Tibial nerve (tissue), 4 donors: ENCODE measurements at places on chromosomes 12 and 14. TPM values are rescaled to one million over a fixed set of nuclear protein-coding genes. Genes with fewer than 3 reads are reported as not detected.

DNA sequence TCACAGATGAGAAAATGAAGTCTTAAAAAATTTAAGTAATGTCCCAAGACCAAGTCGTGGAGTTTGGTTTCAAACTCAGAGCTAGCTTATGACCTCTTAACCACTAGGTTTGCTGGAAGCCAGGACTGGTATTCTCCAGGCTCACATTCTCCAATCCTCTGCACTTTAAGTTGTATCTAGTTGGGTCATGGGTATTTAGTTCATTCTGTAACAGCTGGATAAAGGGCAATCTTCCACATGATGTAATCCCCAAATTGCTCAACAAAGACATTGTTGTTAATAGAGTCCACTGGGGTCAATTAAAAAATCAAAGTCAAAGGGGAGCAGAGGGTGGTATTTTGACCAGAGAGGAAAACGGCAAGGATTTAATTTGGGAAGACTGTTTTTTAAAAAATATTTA lies 17.8 kb upstream of the GAS2L3 start:
- H3K27ac ChIP-seq = peak overlapping the region; percentile 72
- H3K27me3 ChIP-seq = no peaks in the 10 kb centered on the region
- H3K4me1 ChIP-seq = peaks cover 7% of the 10 kb centered on the region
- no peaks in the 10 kb centered on the region for H3K36me3 ChIP-seq
- H3K4me3 ChIP-seq = no peak overlapping the region
- no peak for DNase-seq

The TOMM20L gene
- 2.2 TPM for total RNA-seq

The ENDOU gene
- total RNA-seq = not detected

The DENND5B gene
- 43.0 TPM for total RNA-seq

The OR11H12 gene
- not detected for total RNA-seq

The NXPH4 gene
- total RNA-seq = not detected

DNA sequence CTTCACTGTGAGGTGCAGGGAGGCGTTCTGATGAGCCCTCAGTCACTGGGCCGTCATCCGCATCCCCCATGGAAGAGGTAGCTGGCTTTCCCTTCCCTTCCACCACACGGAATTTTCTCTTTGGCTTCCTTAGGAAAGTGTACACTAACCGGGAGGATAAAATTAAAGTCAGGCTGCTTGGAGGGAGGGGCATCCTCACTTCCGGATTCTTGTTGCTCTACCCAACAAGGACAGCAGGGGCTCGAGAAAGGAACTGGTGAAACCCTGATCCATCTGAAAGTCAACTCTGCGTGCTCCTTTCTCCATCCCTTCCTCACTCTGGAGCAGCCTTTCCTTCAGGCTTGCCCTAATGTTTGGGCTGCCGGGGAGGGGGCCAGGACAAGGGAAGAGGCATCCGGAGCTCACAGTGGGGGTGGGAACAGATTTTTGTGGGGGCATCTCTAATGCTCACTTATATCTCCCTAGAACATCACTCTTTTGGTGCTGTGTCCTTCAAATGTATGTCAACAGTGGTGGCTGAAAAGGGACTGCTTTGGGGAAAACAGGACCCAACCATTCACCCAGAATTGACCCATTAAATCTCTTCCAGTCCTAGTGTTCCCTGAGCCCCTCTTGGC lies 101.4 kb upstream of the FKBP4 start:
- no peak overlapping the region for H3K27ac ChIP-seq
- DNase-seq = no peak
- H3K4me1 ChIP-seq = no peaks in the 10 kb centered on the region
- peaks cover 22% of the 10 kb centered on the region for H3K27me3 ChIP-seq
- no peak overlapping the region for H3K4me3 ChIP-seq

- no peaks in the 10 kb centered on the region for H3K36me3 ChIP-seq
- no peak for DNase-seq
- no peak overlapping the region for H3K4me3 ChIP-seq
- peaks cover 78% of the 10 kb centered on the region for H3K4me1 ChIP-seq
- peak overlapping the region; percentile 89 for H3K27ac ChIP-seq
Observed at GRCh38 chr14:59317798-59318505, 129.5 kb downstream of the DAAM1 start.

DNA sequence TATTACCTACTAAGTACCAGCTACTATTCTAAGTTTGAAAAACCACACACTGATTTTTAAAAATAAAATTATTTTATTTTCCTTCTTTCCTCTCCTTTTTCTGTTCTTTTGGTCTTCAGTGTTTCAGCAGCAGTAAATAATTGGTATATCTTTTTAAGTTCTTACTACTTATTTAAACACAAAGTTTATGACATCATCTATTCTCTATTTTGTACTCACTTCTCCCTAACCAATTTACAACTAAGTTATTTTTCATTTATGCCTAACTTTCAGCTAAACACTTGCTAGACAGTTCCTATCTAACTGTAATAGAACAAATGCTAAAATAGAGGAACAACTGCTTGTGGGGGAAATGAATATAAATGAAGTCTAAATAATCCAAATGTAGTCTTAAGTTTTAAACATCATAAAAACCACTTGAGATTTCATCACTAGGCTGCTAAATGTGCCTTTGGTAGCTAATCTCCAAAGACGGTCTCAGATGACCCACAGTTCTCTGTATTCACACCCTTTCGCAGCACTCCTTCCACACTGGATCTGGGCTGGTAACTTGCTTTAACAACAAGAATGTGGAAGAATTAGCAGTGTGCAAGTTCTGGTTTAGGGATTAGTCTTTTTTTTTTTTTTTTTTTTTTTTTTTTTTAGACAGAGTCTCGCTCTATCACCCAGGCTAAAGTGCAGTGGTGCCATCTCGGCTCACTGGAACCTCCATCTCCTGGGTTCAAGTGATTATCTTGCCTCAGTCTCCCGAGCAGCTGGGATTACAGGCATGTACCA lies 41.0 kb downstream of the TFCP2 start:
- peaks cover 15% of the 10 kb centered on the region for H3K4me1 ChIP-seq
- H3K27ac ChIP-seq = no peak overlapping the region
- DNase-seq = no peak

- H3K27me3 ChIP-seq = no peaks in the 10 kb centered on the region
- H3K4me1 ChIP-seq = peaks cover 30% of the 10 kb centered on the region
- peak; percentile 41 for DNase-seq
- no peaks in the 10 kb centered on the region for H3K36me3 ChIP-seq
- peak overlapping the region; percentile 77 for H3K27ac ChIP-seq
Observed at GRCh38 chr12:122064025-122064777, 14.4 kb upstream of the MLXIP start.

DNA sequence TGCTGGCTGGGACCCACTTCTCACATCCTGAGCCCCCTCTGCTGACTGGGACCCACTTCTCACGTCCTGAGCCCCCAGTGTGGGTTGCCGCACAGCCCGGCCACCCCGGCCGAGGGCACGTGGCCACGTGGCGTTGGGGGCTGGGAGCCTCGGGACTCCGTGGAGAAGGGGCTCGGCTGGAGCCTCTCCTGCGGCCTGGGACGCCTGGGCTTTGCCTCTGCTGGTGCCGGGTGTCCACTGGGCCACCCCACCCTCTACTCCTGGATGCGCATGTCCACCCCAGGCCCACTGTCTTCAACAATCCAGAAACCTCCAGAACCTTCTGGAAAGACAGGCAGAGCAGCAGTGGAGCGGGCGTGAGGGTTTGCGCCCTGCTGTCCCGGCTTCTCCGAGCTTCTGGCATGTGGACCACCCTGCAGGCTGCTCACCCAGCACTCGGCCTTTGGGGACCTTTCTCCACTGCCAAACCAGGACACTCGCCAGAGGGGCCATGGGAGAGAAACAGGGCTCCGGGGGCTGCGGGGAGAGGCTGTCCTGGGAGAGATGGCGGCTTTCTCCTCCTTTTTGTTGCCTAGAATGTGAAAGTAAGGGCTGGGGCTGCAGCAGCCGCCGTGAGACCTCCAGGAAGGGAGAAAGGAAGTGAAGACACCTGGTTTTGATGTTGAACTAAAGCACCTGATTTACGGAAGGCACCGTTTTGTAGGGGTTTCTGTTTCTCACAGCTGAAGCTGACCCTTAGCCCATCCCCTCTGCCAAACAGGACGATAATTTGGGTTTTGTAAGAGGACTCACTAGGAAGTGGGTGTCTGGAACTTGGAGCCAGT lies 30.0 kb downstream of the NOC4L start:
- H3K4me3 ChIP-seq = no peak overlapping the region
- no peaks in the 10 kb centered on the region for H3K36me3 ChIP-seq
- no peaks in the 10 kb centered on the region for H3K4me1 ChIP-seq
- no peaks in the 10 kb centered on the region for H3K27me3 ChIP-seq

DNA sequence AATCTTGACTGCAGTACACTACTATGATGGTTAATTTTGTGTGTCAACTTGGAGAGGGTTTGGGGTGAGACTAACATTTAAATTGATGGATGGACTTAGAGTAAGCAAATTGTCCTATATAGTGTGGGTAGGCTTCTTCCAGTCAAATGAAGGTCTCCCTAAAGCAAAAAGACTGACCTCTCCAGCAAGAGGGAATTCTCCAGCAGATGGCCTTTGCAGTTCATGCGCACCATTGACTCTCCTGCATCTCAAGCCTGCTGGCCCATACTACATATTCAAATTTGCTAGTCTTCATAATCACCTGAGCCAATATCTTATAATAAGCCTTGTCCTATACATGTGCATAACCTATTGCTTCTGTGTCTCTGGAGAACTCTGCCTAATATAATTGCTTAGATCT lies 260.2 kb downstream of the RERGL start:
- no peak for DNase-seq
- no peak overlapping the region for H3K27ac ChIP-seq
- H3K27me3 ChIP-seq = no peaks in the 10 kb centered on the region
- no peak overlapping the region for H3K4me3 ChIP-seq

DNA sequence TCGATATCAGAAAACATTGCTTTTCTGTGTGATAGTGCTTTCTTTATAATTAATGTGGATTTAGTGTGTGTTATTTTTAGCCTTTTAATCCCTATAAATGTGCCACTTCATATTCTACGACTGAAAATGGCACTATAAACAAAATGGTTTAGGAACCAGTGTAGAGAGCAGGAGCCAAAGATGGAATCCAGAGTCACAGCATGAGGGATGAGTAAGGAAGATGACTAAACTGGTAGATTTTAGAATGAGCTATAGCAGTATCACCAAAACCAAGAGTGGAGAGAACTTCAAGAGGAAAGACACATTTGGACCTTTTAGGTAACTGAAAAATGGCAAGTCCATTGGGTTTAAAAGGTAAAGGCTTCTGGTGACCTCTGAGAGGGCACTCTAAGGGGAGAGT lies 887.2 kb downstream of the NRXN3 start:
- H3K27me3 ChIP-seq = no peaks in the 10 kb centered on the region
- no peaks in the 10 kb centered on the region for H3K36me3 ChIP-seq
- H3K4me3 ChIP-seq = no peak overlapping the region
- no peak for DNase-seq

- H3K4me1 ChIP-seq = no peaks in the 10 kb centered on the region
- no peaks in the 10 kb centered on the region for H3K27me3 ChIP-seq
- no peak for DNase-seq
- H3K36me3 ChIP-seq = no peaks in the 10 kb centered on the region
Observed at GRCh38 chr12:105878964-105879363, 259.8 kb downstream of the NUAK1 start.

The CHGA gene
- total RNA-seq = not detected

DNA sequence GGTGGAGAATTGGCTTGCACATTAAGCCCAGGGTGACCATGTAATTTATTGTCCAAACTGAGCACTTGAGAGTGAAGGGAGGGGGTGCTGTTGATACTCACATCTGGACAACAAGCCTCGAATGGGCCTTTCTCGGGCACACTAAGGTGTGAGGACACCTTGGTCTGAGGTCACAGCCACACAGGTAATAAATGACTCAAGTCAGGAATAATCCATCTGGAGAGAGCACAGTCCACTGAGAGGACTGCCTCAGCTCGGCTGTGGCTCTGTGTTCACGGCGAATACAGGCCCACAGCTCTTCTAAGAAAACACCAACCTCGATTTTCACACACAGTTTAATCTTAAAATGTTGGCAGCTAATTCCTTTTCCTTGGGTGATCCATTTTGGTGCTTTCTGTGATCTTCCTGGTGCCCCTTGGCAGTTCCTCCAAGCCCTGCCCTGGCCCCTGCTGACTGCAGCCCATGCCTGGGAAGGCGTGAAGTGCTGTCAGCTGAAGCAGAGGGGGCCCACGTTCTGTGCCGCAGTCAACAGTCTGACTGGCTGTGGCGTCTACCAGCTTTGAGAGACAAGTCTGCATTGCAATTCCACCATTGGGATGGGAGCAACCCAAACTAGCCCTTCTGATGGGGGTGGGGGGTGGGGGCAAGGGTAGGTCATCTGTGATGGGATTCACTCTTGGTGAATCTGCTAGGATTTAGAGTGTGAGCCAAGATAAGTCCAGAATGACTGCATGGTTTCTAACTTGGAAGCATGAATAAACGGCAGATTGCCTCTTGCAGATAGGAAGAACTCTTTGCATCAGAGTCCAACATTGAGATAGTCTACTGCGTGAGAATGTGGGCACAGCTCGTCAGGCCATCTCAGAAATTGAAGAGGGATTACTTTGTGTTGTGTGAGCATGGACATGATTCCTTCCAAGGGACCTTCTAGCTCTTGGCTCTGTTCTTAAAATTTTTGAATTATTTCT lies 42.8 kb downstream of the ZNF664 start:
- H3K27me3 ChIP-seq = no peaks in the 10 kb centered on the region
- H3K4me1 ChIP-seq = peaks cover 17% of the 10 kb centered on the region
- H3K36me3 ChIP-seq = peaks cover 6% of the 10 kb centered on the region
- H3K4me3 ChIP-seq = no peak overlapping the region

DNA sequence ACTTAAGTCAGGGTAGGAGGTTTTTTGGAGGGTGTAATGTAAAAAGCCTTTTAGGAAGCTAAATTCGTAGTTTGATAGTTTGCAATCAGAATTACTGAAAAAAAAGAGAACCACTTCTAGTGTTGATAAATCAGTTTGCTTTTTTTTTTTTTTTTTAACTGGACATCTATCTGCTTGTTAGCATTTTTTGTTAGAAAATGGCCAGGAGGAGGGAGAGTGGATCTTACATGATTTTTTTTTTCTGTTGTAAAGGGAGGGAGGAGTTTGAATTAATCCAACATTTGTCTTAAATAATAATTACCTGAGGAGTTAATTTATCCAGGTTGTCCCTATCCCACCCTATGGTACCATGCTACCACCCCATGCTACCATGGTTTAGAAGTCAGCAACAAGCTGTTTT lies 1.2 kb downstream of the FBXO34 start:
- H3K27ac ChIP-seq = peak overlapping the region; percentile 61
- H3K36me3 ChIP-seq = no peaks in the 10 kb centered on the region
- peaks cover 39% of the 10 kb centered on the region for H3K4me1 ChIP-seq
- DNase-seq = no peak

The CAPZA3 gene
- total RNA-seq = not detected

GRCh38 chr12:96457191-96457930 lies 32.0 kb upstream of the CFAP54 start:
- H3K27ac ChIP-seq = no peak overlapping the region
- H3K4me3 ChIP-seq = no peak overlapping the region
- no peaks in the 10 kb centered on the region for H3K36me3 ChIP-seq

GRCh38 chr12:107670999-107671643 lies 14.5 kb upstream of the PWP1 start:
- no peak overlapping the region for H3K27ac ChIP-seq
- peaks cover 7% of the 10 kb centered on the region for H3K27me3 ChIP-seq
- DNase-seq = no peak
- no peak overlapping the region for H3K4me3 ChIP-seq

The RIN3 gene
- total RNA-seq = 15.5 TPM
